ENCODE measurements at places on chromosomes 2 and 18. TPM values are rescaled to one million over a fixed set of nuclear protein-coding genes. Genes with fewer than 3 reads are reported as not detected.

The FOXI3 gene
- not detected for total RNA-seq

The C2orf80 gene
- not detected for total RNA-seq

The MDH1 gene
- total RNA-seq, result 103 TPM

The ONECUT2 gene
- 0.05 TPM for total RNA-seq

The KRCC1 gene
- 25.3 TPM for total RNA-seq

The LRP2 gene
- total RNA-seq, result not detected

The MAP4K4 gene
- 122 TPM for total RNA-seq

The VAMP5 gene
- total RNA-seq, result not detected

The C2orf81 gene
- total RNA-seq, result 3.4 TPM

The G6PC2 gene
- total RNA-seq, result not detected

The SPATA3 gene
- not detected for total RNA-seq

The GREB1 gene
- 0.52 TPM for total RNA-seq

The RRM2 gene
- total RNA-seq, result 48.3 TPM

The FAM228B gene
- 15.8 TPM for total RNA-seq

The SNTG2 gene
- not detected for total RNA-seq

The GNLY gene
- total RNA-seq, result not detected

The YPEL5 gene
- 75.3 TPM for total RNA-seq

The GNAL gene
- 5.9 TPM for total RNA-seq

The YWHAQ gene
- total RNA-seq, result 251 TPM

The IFIH1 gene
- total RNA-seq, result 4.2 TPM

The COL4A4 gene
- 7.3 TPM for total RNA-seq

The TMEM247 gene
- total RNA-seq, result not detected

The RFTN2 gene
- total RNA-seq, result 28.5 TPM

The GALNT3 gene
- 4.2 TPM for total RNA-seq

The TUBB8B gene
- not detected for total RNA-seq

The VWA3B gene
- total RNA-seq, result not detected

The TTN gene
- total RNA-seq, result not detected

The TSHZ1 gene
- 7.8 TPM for total RNA-seq

The ERMN gene
- total RNA-seq, result not detected

The CDH19 gene
- 2.0 TPM for total RNA-seq

The MLPH gene
- 6.1 TPM for total RNA-seq

The TMEFF2 gene
- 1.4 TPM for total RNA-seq

The CRYGC gene
- not detected for total RNA-seq

The IL1F10 gene
- not detected for total RNA-seq

The IL1R2 gene
- not detected for total RNA-seq

The GPR45 gene
- not detected for total RNA-seq

The ANKRD53 gene
- total RNA-seq, result 1.8 TPM

The POTEI gene
- 0.07 TPM for total RNA-seq

The DSG4 gene
- total RNA-seq, result not detected

The MSTN gene
- 0.45 TPM for total RNA-seq

Measured in chondrocyte (in vitro differentiated cells).